ENCODE measurements at places on chromosomes 1 and 21.

- DNase-seq, result peak; percentile 92
Observed at GRCh38 chr1:94884106-94884505, 42.8 kb downstream of the CNN3 start.

- DNase-seq, result no peak
Observed at GRCh38 chr1:156668801-156669637, 8.2 kb downstream of the NES start.

- no peak for DNase-seq
Observed at GRCh38 chr1:27505420-27505680, 15.4 kb upstream of the WASF2 start.

GRCh38 chr1:231985296-231986023 lies 358.9 kb downstream of the DISC1 start:
- no peak for DNase-seq

DNA sequence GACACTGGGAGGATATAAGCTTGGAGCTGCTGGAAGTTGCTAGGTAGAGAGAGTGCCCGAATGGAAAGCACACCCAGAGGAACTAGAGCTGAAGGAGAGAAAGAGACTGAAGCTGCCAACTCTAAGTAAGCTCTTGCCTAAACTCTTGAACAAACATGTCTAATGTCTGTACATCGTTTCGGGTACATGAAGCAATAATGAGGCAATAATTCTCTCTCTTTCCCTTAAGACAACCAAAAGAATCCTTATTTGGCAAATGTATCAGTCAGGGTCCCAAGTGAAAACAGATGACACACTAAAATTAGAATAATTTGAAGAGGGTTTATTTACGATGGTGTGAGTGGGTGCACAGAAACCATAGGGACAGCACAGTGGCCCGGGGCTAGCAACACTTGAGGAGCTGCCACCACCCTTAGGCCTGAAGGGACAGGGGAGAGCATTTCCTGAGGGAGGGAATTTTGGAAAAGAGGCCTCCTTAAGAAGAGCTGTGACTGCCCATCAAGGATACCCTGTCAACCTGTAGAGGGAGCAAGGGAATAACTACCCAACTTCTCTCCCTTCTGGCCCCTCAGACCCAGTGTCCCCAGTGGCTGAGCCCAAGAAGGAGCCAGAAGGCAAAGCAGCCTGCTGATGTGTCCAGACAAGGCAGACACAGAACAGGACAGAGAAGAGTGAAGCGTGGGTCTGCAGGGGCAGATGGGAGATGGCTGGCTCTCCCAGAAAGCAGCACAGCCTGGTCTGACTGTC lies 36.1 kb upstream of the KHDRBS1 start:
- DNase-seq, result peak; percentile 93

DNA sequence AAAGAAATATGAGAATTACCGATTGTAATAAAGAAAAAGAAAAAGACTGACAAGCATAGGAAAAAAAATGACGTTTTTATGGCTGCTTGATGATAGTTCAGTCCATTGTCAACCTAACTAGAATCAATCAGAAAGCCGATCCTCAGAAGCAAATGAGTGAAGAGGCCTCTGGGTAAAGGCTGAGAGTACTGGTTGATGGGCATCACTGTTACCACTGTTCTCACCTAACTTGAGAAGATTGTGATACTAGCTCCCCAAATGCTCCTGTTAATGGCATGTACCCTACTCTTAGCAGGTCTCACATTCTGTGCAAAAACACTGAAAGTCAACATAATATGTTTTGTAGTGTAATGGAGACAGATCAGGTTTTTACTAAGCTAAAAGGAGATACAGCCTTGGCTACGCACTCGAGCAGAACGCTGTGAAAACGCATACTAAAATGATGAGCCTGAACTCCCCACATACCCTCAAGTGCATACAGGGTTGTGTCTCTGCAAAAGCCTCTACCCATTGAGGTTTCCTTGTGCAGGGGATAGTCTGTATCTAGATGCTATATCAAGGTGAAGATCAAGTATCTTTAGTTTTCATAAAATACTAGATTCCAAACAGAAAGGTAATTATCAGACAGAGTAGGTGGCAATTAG lies 554.6 kb downstream of the SMYD3 start:
- DNase-seq, result no peak

- peak; percentile 24 for DNase-seq
Observed at GRCh38 chr1:161198194-161198896, 509 bp downstream of the ADAMTS4 start.

- peak; percentile 98 for DNase-seq
Observed at GRCh38 chr1:115545791-115546733, 95.7 kb upstream of the VANGL1 start.

DNA sequence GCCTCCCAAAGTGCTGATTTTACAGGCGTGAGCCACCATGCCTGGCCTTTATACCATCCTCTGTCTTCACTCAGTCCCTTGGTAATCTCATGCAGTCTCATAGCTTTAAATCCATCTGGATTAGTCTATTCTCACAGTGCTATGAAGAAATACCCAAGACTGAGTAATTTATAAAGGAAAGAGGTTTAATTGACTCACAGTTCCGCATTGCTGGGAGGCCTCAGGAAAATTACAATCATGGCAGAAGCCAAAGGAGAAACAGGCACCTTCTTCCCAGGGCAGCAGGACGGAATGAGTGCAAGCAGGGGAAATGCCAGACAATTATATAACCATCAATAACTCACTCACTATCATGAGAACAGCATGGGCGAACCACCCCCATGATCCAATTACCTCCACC lies 49.1 kb upstream of the CPLANE2 start:
- DNase-seq, result no peak

GRCh38 chr21:28066076-28066475 lies 926.6 kb downstream of the LTN1 start:
- DNase-seq, result peak; percentile 15

- no peak for DNase-seq
Observed at GRCh38 chr1:11668516-11668915, 4.5 kb downstream of the FBXO6 start.

- DNase-seq, result no peak
Observed at GRCh38 chr1:236865818-236866155, 70.7 kb downstream of the MTR start.
